ENCODE measurements at places on chromosomes 13 and 19. TPM values are rescaled to one million over a fixed set of nuclear protein-coding genes. Genes with fewer than 3 reads are reported as not detected.

The CGB3 gene
- total RNA-seq, result not detected

The NLRP4 gene
- not detected for total RNA-seq

The LENG9 gene
- 24.5 TPM for total RNA-seq

The SLC27A5 gene
- total RNA-seq, result 7.5 TPM

The CEACAM3 gene
- not detected for total RNA-seq

The LPAR2 gene
- 6.3 TPM for total RNA-seq

The DMKN gene
- total RNA-seq, result 75.0 TPM

The ZFP82 gene
- total RNA-seq, result 3.9 TPM

The CYP2A6 gene
- not detected for total RNA-seq

The NUDT15 gene
- total RNA-seq, result 26.0 TPM

The KCNK6 gene
- total RNA-seq, result 19.8 TPM

The PEAK3 gene
- total RNA-seq, result not detected

The CEBPA gene
- total RNA-seq, result 16.1 TPM

The JAK3 gene
- 1.4 TPM for total RNA-seq

The CFAP97D2 gene
- not detected for total RNA-seq

The SULT2A1 gene
- not detected for total RNA-seq

The SIGLEC14 gene
- not detected for total RNA-seq

The SELENOV gene
- total RNA-seq, result not detected

The SMIM44 gene
- total RNA-seq, result not detected

The IL11 gene
- total RNA-seq, result 1.7 TPM

The NPAS1 gene
- total RNA-seq, result 1.1 TPM

The PRR19 gene
- total RNA-seq, result under 0.01 TPM

The HPN gene
- total RNA-seq, result 0.72 TPM

The DLEU7 gene
- not detected for total RNA-seq

The MAMSTR gene
- total RNA-seq, result 0.48 TPM

The APOC1 gene
- 4.3 TPM for total RNA-seq

The PODNL1 gene
- total RNA-seq, result 0.21 TPM

The GRIN2D gene
- under 0.01 TPM for total RNA-seq

The LILRA1 gene
- not detected for total RNA-seq

The CPT1C gene
- total RNA-seq, result 1.9 TPM

The FFAR3 gene
- total RNA-seq, result not detected

The GJA3 gene
- total RNA-seq, result 0.21 TPM

The SGTA gene
- 34.0 TPM for total RNA-seq

The URAD gene
- total RNA-seq, result not detected

The IL17D gene
- 0.24 TPM for total RNA-seq

The MYPOP gene
- 1.7 TPM for total RNA-seq

The PRX gene
- total RNA-seq, result 1.9 TPM

The APBA3 gene
- 33.5 TPM for total RNA-seq

The SAE1 gene
- 75.7 TPM for total RNA-seq

The KLK14 gene
- total RNA-seq, result not detected

The RDH8 gene
- total RNA-seq, result not detected

The PGLYRP1 gene
- not detected for total RNA-seq

The CACNA1A gene
- not detected for total RNA-seq

The MADCAM1 gene
- total RNA-seq, result under 0.01 TPM

The KLK4 gene
- not detected for total RNA-seq

The SLC1A5 gene
- total RNA-seq, result 172 TPM

The ERICH4 gene
- not detected for total RNA-seq

The CYP4F11 gene
- total RNA-seq, result 4.0 TPM

The SHISA7 gene
- total RNA-seq, result not detected

The NLRP12 gene
- not detected for total RNA-seq

The PABPC3 gene
- under 0.01 TPM for total RNA-seq

The ZNF446 gene
- total RNA-seq, result 4.3 TPM

Measured in tracheal epithelial cell (primary cell).